ENCODE measurements at places on chromosomes 13 and 19. TPM values are rescaled to one million over a fixed set of nuclear protein-coding genes. Genes with fewer than 3 reads are reported as not detected.

Gene CLEC17A
- total RNA-seq, result 0.32 TPM

Gene GFY
- total RNA-seq, result not detected

DNA sequence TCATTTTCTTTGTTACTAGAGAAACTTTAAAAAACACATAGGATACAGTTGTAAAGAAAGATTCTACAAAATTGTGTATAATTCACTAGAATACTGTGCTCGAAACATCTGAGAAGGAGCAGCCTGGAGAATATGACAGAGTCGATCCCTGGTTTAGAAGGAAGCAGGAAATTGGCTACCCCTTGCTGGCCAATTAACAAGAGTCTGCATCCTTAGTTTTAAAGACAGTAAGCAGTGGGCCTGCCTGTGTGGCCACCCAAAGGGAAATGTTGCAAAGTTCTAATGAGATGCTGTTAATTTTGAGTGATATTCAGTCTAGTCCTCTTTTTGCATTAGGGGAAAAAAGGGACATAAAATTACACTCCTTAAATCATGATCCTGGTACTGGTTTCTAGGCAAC is 988.6 kb downstream of the PCDH17 start:
- DNase-seq, result no peak

DNA sequence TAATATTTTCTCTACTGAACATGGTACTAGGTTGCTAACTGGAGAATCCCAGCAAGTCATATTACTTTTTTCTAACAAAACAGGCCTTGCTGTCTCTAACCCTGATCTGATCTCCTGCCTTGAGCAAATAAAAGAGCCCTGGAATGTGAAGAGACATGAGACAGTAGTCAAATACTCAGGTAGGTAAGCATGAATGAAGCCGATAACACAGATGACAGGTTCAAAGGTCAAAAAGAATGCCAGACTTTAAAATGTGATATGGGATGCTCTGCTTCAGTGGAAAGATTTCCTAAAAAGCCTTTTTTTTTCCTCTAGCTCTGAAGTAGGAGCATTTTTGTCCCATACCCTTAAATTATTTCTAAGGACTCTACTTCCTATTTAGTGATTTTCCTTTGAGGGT is 28.7 kb downstream of the ZNF726 start:
- no peak for DNase-seq

DNA sequence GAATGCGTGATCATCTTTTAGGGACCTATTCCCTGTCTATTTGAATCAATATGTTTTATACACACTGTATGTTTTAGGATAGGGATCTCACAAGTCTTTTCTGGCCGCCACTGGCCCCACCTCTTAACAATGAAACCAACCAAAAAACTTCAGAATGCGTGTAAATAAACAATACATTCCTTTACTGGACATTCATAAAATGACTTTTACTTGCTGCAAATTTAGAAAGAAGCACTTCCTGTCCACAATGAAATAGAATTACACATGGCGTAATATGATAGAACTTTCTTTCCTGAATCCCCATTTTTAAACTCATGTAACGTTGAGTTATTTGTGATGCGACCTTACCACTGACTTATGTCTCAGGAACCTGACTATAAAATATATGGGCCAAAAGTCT is 233.6 kb downstream of the SLITRK6 start:
- DNase-seq, result no peak

DNA sequence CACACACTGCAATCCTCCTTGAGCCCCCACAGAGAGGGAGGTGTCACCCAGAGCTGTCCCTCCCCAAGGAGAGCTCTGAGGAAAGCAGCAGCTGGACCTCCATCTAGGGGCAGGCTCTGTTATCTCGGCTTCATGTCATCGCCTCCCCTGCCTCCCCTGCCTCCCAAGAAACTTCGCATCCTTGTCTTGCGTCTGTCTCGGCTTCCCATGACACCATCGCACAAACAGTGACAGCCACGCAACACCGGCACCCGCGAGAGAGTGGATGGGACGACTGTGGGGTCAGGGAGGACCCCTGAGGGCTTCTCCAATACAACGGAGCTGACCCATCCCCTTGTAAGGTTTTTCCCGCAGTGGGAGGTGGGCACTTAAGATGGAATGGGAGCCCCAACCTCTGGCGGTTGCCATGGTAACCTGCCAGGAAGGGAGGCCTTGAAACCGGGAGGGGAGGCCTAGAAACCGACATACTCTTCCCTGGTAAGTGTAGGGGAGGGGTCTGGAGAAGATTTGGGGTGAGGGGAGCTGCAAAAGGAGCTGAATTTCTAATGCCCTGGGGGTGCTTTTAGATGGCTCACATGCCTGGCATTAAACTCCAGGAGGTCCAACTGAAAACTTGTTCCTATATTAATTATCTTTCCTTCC is 16.3 kb downstream of the TLE2 start:
- DNase-seq, result no peak

Gene GJB6
- total RNA-seq, result not detected

- no peak for DNase-seq
These were observed 116.5 kb downstream of the LACC1 start for GRCh38 chr13:43996221-43996620.

DNA sequence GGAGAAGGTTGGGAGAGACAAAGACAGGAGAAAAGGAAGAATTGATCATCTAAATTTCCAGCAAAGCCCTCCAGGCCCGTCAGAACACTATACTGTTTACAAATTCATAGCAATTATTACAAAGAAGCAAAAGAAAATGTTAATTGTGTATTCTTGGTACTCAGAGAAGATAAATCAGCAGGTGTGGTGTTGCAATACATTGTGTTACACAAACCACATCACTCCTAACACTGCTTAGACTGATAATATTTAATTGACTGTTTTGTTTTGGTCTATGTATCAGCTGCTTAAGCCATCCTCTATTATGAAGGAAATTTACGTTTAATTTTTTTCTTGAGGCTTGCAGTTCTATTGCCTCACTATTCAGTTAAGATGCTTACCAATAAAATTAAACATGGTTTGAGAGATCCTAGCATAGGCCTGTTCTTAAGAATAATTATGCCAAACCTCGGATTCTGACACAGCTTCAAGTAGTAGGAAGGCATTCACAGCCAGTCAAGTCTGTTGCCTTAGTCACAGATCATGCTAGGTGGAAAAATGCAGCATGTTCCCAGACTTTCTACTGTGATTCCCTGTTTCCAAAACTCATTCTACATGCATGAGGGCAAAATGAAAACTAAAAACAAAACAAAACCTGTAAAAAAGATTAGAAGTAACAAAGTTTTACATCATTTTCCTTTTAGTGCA is 129.2 kb downstream of the TBC1D4 start:
- no peak for DNase-seq

DNA sequence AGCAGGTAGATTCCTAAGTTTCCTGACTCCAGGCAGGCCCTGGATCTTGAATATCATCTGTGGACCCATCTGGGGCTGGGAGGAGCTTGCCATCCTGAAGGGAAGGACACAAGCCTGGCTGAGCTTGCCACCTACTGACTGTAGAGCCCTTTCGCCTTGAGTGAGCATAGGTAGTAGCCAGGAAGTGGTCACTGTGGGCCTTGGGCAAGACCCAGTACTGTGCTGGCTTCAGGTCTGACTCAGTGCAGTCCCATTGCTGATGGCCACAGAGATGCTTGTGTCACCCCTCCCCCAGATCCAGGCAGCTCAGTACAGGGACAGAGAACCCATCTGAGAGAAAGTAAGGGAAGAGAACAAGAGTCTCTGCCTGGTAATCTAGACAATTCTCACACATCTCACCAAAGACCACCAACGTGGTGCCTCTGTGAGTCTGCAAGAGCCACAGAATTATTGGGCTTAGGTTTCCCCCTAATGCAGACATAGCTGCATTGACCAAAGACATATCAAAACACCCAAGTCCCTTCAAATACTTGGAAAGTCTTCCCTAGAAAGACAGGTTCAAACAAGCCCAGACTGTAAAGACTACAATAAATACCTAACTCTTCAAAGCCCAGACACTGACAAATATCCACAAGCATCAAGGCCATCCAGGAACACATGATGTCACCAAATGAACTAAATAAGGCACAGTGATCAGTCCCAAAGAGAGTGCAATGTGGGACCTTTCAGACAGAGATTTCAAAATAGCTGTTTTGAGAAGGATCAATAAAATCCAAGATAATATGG is 108.2 kb upstream of the WASF3 start:
- DNase-seq, result no peak

Gene LGALS13
- not detected for total RNA-seq

Gene GAPDHS
- not detected for total RNA-seq

DNA sequence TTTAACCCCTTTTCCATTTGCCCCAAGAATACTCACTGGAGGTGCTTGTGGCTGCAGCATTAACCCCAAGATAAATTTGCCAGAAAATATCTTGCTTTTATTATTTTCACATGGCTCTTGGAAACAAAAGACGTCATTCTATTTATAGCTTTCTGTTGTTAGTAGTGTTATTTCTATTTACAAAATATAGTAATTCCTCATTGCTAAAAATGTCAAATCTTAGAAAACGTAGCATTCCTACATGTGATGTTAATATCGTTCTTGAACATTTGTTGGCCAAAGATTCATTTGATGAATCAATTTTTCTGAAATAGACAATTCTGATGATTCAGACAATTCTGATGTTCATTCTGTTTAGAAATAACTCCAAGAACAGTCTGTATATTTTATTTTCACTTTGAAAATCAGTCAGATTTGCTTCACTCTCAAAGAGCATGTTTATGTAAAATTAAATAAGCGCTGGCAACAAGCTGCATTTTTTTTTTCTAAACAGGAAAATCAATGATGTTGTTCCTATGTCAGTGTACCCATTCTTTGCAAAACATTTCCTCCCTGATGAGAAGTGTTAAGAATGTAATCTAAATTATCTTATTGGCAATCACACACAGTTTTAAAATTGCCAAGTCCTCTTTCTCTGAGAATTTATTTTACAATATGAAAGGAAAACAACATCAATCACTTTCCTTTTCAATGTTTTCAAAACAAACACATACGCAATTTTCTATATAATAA is 334.0 kb downstream of the KCTD12 start:
- DNase-seq, result no peak

Gene HNRNPA1L2
- 2.7 TPM for total RNA-seq

- DNase-seq, result no peak
These were observed 212.9 kb upstream of the SERP2 start for GRCh38 chr13:44160591-44161191.

GRCh38 chr13:51902776-51903175 is 41.0 kb downstream of the CCDC70 start:
- DNase-seq, result no peak

- no peak for DNase-seq
These were observed 2.8 kb downstream of the TNFSF13B start for GRCh38 chr13:108272333-108272732.

- peak; percentile 59 for DNase-seq
These were observed 9.6 kb downstream of the CAPN12 start for GRCh38 chr19:38734426-38735256.

GRCh38 chr19:18501832-18502231 is 20.0 kb downstream of the ELL start:
- DNase-seq, result no peak

DNA sequence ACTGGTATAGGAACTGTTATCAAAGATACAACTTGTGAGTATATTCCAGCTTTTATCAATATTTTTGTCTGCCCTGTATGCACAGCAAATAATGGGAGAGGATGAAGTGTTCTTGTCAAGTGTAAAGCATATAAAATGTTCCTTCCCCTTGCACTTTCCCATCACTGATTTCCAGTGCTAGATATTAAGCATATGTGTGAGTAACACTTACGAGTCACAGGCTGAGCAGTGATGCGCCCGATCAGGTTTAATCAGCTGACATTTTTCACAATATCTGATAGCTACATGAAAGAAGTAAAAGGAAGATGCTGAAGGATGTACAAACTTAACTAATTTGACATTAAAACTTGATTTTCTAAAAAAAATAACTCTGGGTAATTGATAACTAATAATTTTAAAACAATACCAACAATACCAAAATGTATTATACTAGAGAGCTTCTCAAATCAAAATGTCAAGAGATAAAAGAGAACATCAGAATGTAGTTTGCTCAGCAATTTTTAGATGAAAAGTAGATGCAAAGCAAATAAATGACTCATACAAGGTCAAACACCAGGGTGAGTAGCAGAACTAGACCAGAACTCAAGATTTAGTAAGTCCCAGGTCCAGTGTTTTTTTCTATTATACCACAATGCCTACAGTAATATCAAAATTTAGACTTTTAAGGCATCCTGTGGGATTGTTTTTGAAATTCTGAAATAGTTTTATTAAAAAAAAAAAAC is 56.4 kb downstream of the ZDHHC20 start:
- no peak for DNase-seq

Gene ZNF211
- 6.1 TPM for total RNA-seq

Gene GPALPP1
- 16.0 TPM for total RNA-seq

- DNase-seq, result no peak
These were observed 71.6 kb downstream of the SHISA2 start for GRCh38 chr13:25980255-25980654.

- DNase-seq, result no peak
These were observed 29.2 kb downstream of the ZNF146 start for GRCh38 chr19:36244066-36244465.

DNA sequence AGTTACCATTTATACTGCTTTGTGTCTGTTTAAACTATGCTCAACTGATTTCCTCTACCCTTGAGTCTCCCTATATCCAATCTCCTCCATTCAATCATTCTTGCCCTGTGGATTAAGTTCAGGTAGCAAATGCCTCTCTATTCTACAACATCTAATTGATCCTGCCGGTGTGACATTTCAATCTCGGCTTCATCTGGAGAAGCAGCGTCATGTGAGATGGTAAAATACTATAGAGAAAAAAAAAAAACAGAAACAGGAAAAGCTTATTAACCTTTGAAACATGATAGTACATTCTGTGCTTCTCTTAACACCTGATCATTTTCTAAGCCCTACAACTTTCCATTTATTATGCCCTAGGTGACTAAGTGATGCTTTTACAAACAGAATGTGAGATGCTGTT is 89.4 kb downstream of the KCTD12 start:
- DNase-seq, result no peak

Gene WDR88
- total RNA-seq, result not detected

- no peak for DNase-seq
These were observed 3.3 kb upstream of the ADGRE5 start for GRCh38 chr19:14377883-14378328.

GRCh38 chr13:28505543-28506135 is 10.7 kb upstream of the FLT1 start:
- no peak for DNase-seq

Gene LPAR6
- 4.9 TPM for total RNA-seq

Gene OR7C1
- total RNA-seq, result not detected

Gene ZNF541
- 0.10 TPM for total RNA-seq

Gene C1QTNF9
- total RNA-seq, result not detected

DNA sequence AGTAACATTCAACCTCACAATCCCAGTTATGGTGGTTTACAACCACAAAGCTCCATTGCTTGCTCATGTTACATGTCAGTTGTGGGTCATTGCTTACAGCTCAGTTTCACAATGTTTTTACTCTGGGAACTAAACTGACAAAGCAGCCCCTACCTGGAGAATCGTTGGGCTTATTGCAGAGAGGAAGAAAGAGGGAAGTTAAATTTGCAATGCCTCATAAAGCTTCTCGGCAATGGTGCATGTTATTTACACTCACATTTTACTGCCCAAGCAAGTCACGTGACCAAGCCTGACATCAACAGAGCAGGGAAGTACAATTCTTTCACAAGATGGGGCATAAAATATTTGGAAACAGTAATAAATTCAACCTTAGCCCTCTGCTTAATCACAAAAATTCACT is 441.6 kb downstream of the TDRD3 start:
- no peak for DNase-seq

- no peak for DNase-seq
These were observed 9.8 kb downstream of the GJA3 start for GRCh38 chr13:20151016-20151415.

Gene KIR2DL3
- not detected for total RNA-seq

Gene UBE2L5
- not detected for total RNA-seq

Gene PPM1N
- total RNA-seq, result 1.7 TPM

GRCh38 chr13:111577956-111578605 is 257.6 kb downstream of the TEX29 start:
- no peak for DNase-seq

Gene DACH1
- total RNA-seq, result 3.9 TPM

Gene SWSAP1
- 4.6 TPM for total RNA-seq

Data from colonic mucosa (tissue), 4 donors.